ENCODE measurements at places on chromosomes 4 and X.
A peak's percentile ranks its signal among the peaks of the same experiment; 100 is the strongest.

DNA sequence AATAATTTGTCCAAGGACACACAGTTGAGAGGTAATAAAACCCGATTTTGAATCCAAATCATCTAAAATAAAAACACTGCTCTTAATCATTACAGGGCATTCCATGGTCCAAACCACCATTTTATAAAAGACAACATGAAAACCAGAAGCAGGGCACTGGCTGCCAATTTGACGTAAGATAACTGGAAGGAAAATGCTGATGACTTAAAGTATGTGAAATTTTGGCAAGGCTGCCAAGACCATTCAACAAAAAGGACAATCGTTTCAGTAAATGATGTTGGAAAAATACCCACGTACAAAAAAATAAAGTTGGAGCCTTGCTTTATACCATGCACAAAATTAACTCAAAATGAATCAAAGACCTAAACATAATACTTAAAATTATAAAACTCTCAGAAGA is 344.4 kb downstream of the RAPGEF2 start:
- DNase-seq: no peak

GRCh38 chr4:190014771-190015537 is 12.1 kb downstream of the FRG2 start:
- peak; percentile 51 for DNase-seq

DNA sequence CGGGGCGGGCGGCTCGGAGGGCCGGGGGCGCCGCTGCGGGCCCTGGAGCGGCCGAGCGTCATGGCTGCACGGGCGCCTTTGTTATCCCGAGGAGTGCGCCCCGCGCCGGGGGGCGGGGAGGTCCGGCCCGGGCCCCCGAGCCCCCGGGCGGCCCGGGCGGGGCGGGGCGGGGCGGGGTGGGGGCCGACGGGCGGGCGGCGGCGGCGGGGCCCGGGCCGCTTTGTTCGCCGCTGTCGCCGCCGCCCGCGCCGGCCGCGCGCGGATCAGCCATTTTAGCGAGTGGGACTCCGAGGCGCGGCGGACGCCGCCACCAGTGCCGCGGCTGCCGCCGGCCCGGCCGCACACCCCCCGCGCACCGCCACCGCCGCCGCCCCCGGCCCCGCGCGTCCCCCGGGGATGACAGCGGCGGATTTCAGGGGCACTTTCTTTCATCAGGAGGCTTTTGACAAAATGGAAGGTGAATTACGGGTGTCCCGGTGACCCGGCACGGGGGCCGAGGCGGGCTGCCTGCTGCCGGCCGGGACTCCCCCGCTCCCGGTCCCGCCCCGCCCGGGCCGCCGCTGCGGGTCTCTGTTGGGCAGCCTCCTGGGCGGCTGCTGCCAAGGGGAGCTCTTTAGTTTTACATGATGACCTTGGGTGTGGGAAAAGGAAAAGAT is 1.2 kb downstream of the HMGB3 start:
- peak; percentile 42 for DNase-seq

GRCh38 chr4:173073939-173074500 is 94.6 kb upstream of the GALNT7 start:
- DNase-seq: no peak

DNA sequence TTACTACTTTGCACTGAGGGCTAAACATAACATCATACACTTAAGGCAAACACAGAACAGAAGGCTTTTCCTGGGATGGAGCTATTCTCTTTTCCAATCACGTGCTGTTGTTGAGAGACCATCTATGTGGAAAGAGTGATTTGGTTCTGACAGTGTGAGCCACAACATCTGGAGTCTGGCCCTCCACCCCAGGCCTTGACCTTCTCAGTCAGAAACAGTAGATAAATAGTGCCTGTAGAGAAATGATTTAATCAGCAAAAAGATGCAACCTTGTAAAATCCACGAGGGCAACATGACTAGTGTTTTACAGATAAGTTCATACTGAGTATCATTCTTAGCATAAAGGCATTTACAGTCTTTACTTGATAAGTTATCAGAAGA is 10.8 kb upstream of the SFRP2 start:
- no peak for DNase-seq

- no peak for DNase-seq
These were observed 73.2 kb upstream of the STARD8 start for GRCh38 chrX:68574240-68574639.

GRCh38 chrX:115360220-115360781 is 70.8 kb downstream of the LUZP4 start:
- DNase-seq: no peak

DNA sequence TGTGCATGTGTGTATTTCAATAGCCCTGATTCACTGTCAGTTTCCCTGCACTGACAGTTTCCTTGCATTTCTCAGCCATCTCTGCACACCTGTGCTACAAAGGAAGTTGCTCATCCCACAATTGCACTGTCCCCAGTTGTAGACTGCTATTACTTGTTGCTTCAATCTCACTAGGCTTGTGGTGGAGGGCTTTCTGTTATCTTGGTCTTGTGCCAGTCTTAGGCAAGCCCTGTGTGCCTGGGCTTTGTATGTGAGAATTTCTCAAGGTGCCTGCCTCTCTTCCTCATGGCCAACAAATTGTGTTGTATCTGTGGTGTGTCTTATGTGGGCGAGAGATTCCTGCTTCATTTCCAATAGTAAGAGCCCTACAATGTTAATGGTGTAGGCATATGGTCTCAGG is 467.4 kb downstream of the GRIA2 start:
- no peak for DNase-seq

DNA sequence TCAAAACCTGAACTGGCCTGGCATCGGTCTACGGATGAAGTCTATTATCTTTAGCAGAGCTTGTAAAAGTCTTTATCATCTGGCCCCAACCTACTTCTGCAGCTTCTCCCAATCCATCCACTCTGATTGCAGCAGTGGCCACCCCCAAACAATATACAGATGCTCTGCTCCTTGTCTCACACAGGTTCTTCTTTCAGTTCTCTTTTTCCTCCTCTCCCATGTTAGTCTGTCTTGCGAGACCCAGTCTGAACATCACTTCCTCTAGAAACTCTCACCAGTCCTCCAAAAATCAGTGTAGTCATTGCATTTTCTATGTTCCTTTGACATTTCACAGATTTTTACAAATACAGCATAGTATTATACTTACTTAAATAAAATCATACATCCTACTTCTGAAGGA is 163.0 kb downstream of the FRMPD4 start:
- no peak for DNase-seq

DNA sequence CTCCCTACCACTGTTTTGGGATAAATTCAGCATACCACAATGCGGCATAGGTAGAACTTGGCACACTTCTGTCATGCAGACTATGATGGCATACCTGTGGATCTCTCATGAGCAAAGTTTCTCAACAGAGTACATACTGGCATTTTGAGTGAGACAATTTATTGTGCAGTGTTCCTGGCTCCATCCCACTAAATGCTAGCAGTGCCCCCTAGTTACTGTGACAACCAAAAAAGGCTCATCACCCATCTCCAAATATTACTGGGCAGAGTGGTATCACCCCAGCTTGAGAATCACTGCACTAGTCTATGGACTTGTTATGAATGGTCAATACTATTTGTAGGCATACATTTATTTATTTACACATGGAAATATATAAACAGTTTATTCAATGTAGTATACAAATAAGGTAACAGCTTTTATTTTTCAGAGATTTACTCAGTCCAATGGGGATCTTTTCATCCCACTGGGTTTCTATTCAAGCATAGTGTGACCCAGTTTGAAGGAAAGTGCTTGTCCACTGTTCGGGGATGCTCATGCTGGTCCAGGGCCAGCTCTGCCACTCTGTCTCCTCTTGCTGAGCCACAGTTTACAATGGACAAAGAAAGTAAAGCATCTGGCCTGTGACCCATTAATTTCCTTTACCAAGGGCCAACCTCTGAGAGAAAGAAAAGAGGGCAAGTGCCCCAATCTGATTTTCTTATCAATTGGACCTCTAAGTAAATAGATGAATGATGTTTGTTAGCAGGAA is 81.0 kb upstream of the IL2 start:
- DNase-seq: no peak

DNA sequence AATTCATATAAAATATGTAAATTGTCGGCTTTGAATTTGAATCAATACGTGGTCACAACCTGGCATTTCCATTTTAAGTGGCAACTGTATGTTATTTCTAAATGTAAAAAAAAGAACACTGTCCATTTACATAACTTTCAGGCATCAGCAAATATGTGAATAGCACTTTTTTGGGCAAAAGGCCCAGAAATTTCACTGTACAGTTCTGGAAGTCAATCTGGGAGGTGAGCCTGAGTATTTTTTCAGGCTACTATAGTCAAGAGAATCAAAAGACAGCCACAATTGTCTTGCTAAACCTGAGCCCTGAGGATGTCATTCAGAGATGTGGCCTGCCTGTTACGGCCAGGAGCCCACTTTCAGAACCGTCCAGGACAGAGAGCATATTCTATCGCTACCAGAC is 543.9 kb upstream of the MAGEB2 start:
- no peak for DNase-seq

DNA sequence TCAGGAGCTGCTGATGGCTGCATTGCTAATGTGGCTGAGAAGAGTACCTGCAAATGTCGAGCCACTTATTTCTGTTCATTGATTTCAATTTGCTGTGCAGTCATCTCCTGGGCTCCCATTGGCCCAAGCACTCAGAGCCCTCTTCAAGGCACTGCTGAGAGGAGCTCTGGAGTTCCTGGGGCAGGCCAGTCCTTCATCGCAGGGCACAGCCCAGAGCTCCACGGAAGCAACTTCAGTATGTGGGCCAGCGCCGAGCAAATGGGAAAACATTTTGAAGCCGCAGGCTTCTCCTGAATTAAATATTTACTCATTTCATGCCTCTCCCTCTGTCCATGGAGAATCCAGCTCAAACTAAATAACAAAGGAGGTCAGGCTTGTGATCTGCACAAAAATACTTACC is 383.3 kb downstream of the BCOR start:
- no peak for DNase-seq

DNA sequence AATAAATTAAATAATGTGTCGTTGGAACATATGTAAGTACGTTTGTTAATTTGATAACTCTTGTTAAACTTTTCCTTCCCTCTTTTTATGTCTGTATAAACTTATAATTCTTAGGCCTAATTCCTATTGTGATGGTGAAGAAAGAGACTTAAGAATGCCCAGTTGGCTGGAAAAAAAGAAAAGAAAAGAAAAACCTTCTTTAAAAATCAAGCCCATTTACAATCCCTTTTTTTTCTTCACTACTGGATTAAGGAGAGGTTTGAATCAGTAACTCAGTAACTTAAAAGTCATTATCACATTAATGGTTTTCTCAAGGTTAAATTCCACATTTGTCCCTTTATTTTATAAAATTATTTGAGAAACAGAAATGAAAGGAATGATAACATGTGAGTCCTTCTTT is 253.3 kb upstream of the MAGEB2 start:
- DNase-seq: no peak

- DNase-seq: no peak
These were observed 64.0 kb downstream of the SLC39A8 start for GRCh38 chr4:102281171-102281839.

GRCh38 chr4:103915224-103915869 is 195.6 kb upstream of the TACR3 start:
- peak; percentile 18 for DNase-seq

- no peak for DNase-seq
These were observed 148.3 kb upstream of the PACRGL start for GRCh38 chr4:20552004-20552403.

DNA sequence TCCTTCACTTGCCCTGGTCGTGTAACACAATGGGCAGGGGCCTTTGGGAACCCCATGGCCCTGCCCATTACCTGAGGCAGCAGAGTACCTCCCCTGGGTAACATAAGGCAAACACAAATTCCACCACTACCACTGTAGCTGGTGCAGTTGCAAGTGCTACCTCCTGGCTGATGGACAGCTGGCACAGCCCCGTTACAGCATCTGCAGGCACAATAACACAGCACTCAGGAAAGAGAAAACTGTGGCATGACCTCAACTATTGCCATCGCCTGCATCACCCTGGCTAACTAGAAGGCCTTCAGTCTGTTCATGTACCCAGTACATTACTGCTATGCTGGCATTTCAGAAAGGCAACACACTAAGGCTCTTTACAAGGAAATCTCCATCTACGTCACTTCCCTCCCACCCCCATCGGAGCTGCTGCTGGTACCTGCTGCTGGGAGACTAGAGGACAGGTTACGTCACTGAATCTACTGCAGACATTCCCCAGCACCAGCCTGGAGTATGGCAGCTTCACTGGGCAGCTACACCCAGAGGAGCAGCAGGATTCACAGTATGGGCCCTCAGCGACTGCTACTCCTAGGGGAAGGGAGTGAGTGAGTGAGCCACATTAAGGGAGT is 39.4 kb downstream of the ARFIP1 start:
- no peak for DNase-seq

- no peak for DNase-seq
These were observed 557 bp upstream of the KDR start for GRCh38 chr4:55125763-55126541.

GRCh38 chr4:168765726-168766125 is 244.3 kb downstream of the CBR4 start:
- DNase-seq: no peak

DNA sequence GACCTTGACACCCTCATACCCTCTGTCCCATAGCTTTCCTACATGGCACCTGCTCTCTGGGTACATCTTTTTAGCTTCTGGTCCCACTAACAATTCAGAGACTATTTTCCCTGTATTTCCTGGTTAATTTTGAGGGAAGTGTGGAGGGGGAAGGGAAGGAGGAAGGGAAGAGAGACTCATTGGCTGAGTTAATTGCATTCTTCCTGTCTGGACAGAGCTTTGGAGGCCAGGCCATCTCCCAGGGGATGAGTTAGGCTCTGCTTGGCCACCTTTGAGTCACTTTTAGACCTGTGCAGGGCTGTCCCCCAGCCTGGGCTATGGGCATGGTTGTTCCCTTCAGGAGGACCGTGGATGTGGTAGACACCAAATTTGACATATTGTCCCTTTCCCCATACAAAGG is 167.9 kb upstream of the PGRMC2 start:
- no peak for DNase-seq

GRCh38 chrX:106042296-106042695 is 3.8 kb upstream of the SERPINA7 start:
- DNase-seq: no peak

GRCh38 chr4:62285026-62285425 is 1084.9 kb downstream of the ADGRL3 start:
- no peak for DNase-seq

GRCh38 chr4:20603671-20604313 is 96.5 kb upstream of the PACRGL start:
- DNase-seq: no peak

DNA sequence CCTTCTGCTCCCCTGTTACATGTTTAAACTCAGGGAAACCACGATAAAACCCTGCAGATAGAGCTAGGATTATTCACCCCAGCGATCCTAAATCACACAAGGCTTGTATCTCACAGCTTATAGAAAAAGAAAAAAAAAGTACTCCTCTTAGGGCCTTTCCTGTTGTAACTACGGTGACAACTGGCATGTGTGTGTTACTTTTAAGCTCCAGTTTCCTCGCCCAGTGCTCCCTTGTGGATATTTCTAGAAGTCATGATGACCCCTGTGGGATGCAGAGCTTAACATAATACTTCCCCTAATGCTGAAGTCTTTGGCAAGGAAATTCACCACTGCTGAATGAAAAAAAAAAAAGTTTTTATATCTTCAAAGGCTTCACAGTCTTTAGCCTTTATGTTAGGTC is 114.7 kb downstream of the NWD2 start:
- DNase-seq: no peak

- DNase-seq: no peak
These were observed 2139.0 kb downstream of the ARAP2 start for GRCh38 chr4:34105311-34105710.

GRCh38 chr4:26044524-26044923 is 130.5 kb downstream of the SMIM20 start:
- no peak for DNase-seq

Data from GM13977 (cell line).